ENCODE measurements at places on chromosomes 4 and X.
A peak's percentile ranks its signal among the peaks of the same experiment; 100 is the strongest.

GRCh38 chr4:87882321-87882720 is 49.6 kb downstream of the MEPE start:
- no peak for DNase-seq

GRCh38 chr4:134888156-134888555 is 686.6 kb upstream of the PABPC4L start:
- DNase-seq: no peak

DNA sequence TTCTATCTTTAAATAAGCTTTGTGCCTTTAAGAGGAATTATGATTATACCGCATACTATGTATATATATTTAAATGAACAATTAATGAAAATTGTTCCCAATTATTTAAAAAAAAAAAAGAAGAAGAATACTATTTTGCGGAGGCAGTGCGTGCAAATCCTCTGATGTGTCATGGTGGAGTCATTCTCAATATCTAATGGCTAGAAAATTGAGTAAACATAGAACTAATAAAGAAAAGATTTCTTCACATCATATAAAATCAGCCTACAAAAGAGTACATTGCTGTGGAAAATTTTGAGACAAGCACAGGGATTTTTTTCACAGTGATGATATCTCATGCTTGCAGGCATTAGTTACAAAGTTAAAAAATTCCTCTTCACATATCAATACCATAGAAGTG is 2.6 kb upstream of the EREG start:
- DNase-seq: no peak

DNA sequence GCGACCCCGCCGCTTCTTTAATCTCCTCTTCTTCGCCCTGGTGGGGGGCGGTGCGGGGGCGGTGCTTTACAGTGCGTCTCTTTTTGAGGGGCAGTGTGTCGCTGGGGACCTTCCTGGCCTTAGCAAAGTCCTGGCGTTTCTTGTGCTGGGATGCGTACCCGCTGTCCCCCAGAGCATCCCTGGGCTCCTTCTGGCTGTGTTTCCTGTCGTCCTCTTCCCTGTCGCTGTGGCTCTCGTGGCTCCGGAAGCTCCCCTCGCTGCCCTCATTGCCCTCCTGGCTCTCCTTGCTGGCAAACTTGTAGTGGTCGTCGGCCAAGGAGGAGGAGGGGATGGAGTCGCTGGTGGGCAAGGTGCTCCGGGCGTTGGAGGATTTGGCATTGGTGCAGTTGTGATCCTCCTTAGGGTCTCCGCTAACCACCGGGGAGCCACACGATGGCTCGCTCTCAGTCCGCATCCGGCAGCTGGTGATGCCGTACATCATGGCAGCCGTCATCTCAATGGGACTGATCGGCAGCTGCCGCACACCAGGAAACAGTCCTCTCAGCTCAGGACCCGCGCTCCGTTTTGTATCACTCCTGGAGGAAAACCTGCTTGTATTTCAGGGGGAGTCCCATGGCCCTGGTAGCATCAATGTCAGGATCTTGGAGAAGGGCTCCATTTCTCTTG is 30.4 kb upstream of the TMSB15A start:
- no peak for DNase-seq

- no peak for DNase-seq
Measured at GRCh38 chr4:132333724-132334047, 815.4 kb upstream of the PCDH10 start.

DNA sequence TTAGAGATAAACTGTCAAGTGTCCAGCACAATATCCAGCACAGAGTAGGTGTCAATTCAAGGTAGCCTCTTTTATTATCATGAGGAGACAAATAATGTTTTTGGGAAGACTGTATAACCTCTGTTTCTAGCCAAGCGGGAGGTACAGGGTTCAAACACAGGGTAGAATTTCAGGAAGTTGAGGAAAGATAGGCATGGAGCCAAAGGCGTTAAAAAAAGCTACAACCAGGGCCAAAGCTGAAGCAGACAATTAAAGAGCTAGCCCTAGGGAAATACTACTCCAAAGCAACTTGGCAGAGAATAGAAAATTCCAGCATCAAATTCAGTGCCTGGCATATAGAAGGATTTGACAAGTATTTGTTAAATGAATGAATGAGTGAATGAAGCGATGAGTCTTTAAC is 40.0 kb upstream of the CASK start:
- no peak for DNase-seq

DNA sequence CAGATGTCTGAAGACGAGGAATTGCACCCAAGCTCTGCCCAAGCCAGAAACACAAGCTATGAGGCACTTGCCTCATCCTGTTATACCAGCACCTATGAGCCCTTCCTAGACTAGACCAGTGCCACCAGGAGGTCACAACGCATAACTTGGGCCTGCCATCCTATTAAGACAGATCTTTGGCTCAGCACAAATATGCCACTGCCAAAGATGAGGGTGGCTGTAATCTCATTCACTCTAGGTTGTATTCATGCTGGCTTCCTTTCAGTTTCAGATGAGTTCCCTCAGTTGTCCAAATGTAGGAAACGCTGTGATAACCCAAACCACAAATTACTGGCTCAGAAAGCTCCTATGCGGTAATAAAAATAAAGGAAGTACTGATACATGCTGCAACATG is 76.5 kb upstream of the CITED1 start:
- DNase-seq: peak; percentile 38

DNA sequence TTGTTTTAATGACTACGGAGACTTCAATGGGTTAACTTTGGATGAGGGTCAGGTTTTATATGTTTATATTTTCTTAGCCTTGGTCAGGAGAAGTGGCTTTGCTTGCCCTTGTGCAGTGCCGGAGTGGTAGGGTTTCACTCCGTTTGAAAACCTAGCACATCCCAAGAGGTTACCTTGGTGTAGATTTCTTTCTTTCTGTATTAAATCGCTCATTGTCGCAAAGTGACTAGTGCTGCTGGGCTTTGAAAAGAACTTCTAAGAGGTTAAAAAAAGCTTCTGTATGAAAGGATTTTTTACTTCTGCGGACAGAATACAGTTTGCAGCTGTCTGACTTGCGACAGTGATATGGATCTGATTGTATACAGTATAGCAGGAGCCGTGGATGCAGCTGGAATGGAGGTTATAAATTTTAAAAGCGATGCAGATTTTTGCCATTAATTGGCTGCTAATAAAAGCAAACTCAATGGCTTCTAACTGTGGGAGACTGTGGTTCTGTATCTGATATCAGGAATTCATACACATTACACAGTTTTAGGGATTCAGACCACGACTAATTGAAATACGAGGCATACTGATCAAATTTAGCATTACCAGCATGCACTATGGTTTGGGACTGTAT is 340.9 kb upstream of the PITX2 start:
- DNase-seq: no peak

GRCh38 chrX:14344172-14344940 is 185.0 kb upstream of the GLRA2 start:
- no peak for DNase-seq

- DNase-seq: no peak
Measured at GRCh38 chr4:163679189-163679588, 184.7 kb downstream of the TMA16 start.

DNA sequence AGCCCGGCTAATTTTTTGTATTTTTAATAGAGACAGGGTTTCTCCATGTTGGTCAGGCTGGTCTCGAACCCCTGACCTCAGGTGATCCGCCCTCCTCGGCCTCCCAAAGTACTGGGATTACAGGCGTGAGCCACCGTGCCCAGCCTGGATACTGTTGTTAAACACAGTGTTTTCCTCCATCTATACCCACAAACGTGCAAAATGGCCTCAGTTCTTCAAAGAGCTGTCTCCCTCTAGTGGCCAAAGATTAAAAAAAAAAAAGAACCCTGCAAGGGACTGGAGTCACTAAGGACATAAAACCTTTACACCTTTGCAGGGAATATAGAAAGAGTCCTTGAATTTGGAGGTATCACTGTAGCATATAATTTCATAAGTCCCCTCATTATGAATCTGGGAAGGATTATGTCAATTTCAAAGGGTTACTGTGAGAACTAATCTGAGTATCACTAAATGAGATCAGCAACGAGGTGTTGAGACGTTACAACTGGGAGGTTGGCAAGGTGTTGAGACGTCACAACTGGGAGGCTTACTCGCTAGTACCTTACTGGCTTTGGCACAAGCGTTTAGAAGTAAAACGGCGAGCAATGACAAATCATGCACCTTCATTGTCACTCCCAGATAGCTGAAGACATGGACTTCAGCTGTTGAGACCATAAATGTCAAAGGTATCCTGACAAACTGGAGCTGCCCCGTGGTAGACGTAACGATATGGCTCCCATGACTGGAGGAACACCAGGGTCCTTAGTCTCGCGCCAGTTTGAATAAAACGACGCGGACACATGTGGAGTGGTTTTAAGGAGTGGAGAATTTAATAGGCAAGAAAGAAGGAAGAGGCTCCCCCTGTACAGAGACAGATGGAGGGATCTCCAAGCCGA is 33.4 kb upstream of the ENPP6 start:
- DNase-seq: no peak

DNA sequence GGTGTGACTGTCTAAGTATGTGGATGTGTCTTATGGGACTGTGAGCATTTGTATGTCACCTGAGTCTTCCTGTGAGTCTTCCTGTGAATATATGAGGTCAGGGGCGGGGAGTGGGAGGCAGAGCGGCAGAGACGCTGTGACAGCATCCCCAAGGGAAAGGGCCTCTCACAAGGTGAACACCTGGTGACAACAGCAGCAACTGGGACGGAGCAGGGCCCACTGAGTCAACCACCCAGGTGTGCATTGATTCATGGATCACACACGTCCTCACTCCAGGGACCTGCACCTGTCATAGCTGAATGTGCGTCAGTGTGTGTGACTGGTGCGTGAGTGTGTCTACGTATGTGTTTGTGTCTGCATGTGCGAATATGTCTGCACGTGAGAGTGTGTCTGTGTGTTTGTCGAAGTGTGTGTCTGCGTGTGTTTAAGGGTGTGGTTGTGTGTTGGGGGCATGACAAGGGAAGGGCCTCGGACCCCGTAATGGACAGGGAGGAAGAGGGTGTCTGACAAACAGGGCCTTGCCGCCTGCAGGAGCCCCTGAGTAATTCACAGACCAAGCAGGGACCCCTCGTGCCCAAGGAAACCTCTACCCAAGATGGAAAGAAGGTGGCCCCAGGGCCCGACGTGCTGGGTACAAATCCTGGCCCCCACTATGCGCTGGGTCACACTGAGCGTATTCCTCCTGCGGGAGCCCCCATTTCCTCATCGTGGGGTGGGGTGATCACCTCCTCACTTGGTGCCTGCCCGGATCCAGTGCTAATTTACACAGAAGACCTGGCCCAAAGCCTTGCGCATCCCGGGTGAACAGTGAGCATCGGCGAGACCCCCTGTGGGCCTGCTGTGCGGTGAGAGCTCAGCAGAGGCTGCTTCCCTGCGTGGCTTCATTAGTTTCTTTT is 76.7 kb downstream of the ABLIM2 start:
- DNase-seq: no peak

DNA sequence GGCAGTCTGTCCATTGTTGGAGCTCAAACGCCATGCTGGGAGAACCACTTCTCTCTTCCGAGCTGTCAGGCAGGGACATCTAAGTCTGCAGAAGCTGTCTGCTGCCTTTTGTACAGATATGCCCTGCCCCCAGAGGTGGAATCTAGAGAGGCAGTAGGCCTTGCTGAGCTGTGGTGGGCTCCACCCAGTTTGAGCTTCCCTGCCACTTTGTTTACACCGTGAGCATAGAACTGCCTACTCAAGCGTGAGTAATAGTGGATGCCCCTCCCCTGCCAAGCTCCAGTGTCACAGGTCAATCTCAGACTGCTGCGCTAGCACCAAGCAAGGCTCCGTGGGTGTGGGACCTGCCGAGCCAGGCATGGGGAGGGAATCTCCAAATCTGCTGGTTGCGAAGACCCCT is 145.7 kb downstream of the VSIG4 start:
- no peak for DNase-seq

DNA sequence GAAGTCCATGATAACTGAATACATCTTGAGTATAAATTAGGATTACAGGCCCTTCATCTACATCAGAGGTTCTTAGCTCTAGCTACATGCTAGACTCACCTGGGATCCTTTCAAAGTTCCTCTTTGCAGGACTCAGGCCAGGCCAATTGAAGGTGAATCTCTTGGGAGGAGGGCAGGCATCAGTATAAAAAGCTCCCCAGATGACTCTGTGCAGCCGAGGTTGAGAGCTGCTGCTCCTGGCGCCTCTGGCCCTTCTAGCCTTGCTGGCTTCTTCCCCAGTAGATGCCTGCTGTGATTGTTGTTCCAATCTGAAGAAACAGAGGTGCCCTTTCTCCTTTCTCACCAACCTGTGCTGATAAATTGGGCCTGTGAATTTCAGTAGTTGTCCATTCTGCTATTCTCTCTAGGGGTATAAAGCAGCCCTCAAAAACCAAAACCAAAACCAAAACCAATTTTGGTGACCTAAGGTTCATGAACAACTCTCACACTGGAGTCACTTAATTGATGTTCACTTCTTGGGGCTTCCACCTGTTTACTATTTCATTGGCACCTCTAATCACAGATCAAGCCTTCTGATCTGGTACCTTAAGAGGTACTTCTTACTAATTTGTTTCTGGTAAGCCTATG is 78.7 kb downstream of the SUPT20HL2 start:
- no peak for DNase-seq

DNA sequence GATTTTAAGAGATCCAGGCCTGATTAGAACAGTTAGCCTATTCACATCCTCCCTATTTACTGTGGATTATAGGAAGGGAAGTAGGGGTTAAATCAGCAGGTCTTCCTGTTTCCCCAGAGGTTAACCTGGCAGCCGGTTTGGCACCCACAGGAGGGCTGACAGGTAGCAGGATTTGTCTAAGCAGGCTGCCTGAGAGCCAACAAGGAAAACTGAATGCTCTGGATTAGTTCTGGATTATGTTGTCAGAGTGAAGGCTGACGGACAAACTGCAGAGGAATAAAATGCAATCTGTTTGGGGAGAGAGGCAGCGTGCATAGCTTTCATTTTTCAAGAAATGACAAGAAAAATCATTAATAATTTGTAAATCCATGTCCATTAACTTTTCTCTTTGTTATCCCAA is 397.1 kb upstream of the FAM241A start:
- DNase-seq: no peak

GRCh38 chrX:15747626-15748173 is 9.6 kb downstream of the CA5B start:
- DNase-seq: no peak

DNA sequence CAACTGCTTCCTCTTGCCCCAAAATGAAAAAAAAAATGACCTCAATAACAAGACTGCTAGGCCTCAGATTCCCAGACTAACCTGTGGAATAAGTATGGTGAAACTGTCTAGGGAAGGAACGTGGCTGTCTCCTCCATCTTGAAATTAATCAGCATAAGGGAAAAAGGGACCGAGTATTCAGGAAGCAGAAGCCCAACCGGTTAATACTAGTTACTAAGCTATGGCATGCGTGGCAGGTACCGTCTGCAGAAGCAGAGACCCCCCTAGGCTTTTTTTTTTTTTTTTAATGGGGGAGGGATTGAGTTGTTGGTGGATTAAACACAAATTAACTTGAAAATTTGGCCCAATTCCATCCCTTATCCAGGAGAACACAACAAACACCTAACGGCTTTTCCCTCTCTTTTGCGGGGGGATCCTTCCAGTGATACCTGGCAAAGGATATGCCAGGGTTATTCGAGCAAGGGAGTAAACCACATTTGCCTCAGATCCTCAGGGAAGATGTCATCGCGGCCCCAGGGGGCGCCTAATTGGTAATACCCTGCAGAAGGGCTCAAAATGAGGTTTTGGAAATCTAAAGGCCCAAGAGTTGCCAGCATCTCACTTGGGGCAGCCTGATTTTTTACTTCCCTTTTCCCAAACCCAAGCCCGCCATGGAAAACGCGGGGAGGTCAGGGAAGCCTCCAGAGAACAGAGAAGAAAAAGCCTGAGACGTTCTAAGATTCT is 893 bp downstream of the RLIM start:
- no peak for DNase-seq
